Hippocampal formation (tissue), 2 donors: ENCODE measurements at places on chromosomes 5 and 9.

DNA sequence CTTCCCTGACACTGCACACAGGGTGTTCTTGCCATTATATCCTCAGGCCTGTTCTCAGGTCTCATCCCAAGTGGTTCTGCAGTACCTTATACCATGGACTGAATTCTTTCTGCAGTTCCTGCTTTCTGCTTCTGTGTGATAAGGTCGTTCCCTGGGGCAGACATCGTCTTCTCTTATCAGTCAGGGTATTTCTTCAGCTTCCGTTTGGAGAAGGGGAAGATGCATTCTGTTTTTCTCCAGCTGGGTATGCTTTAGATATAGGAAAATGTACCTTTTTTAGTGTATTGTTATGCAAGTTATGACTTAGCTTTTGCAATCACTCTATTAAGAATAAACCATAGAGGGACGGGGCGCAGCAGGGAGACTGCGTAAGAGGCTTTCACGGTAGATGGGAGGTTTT, 31.1 kb downstream of the RALGPS1 start:
- no peak for DNase-seq

GRCh38 chr5:96235008-96235910, 197.8 kb downstream of the PCSK1 start:
- no peak for DNase-seq

DNA sequence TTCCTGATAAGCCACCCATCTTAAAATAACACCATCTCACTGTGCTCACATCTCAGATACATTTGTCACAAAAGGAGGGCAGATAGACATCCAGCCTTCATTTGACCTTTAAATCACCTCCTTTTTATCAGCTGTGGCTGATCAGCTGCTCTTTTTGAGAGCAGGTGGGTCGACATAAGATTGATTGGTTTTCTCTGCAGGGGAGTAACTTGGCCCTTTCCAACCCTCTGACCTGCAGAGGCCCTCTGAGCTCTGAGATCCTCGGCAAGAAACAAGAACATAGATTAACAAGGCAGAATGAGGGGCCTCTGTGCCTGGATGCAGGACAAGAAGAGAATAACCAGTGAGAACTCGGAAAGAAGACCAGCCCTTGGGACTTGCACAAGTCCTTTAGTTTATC, 33.5 kb upstream of the GLRA1 start:
- no peak for DNase-seq

GRCh38 chr5:140986117-140986521, 19.8 kb downstream of the PCDHAC2 start:
- DNase-seq: no peak

GRCh38 chr5:19605846-19606407, 382.1 kb downstream of the CDH18 start:
- DNase-seq: no peak

DNA sequence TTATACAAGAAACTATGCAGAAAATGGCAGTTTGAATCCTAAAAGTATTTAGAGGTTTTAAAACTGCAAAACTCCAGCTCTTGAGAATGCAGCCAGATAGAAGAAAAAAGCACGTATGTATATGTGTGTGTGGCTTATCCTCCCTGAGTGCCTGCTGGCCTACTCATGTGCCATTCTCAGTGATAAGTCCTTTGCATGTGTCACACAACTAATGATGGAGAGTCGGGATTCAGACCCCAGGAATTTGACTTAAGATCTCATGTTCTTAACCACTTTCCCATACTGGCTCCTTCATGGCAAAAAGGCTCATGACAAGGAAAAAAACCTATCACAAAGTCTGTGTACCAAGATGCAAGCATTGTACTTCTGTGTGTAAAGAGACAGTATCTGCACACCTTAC, 26.6 kb downstream of the SMARCA2 start:
- DNase-seq: no peak

GRCh38 chr5:113807427-113807991, 294.0 kb downstream of the YTHDC2 start:
- DNase-seq: peak; percentile 50

GRCh38 chr5:78989080-78989479, 4.0 kb upstream of the ARSB start:
- no peak for DNase-seq

DNA sequence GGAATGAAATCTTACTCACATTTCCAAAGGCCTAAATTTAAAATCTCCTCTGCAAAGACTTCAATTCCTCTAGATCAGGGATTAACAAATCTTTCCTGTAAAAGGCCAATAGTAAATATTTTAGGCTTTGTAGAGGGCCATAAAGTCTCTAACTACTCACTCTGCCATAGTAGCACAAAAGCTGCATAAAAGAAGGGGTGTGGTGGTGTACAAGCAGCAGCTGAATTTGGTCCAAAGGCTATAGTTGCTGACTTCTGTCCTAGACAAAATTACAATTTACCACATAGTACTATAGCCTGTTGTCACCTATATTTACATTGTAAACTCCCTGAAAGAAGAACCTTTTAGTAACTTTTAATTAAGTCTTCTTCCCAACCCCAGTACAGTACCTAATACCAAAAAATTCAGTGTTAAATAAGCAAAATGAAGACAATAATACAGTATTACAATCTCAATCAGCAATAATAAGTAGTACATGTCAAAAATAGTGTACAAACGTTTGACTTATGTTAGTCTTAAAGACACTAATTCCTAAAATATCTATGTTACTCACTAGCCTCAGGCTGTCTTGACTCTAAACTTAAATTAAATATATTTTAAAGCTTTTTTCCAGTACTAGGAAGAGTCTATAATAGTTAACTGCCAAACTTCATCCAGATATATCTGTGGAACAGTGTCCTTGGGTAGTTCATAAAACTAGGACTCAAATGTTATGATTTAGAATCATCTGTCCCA, 6.9 kb downstream of the CETN3 start:
- DNase-seq: no peak

GRCh38 chr9:78441822-78442431, 145.0 kb downstream of the PSAT1 start:
- no peak for DNase-seq

- DNase-seq: no peak
Measured at GRCh38 chr9:131125038-131125287, 423 bp upstream of the NUP214 start.

- DNase-seq: peak; percentile 5
Measured at GRCh38 chr9:69546265-69546664, 125.9 kb downstream of the APBA1 start.

DNA sequence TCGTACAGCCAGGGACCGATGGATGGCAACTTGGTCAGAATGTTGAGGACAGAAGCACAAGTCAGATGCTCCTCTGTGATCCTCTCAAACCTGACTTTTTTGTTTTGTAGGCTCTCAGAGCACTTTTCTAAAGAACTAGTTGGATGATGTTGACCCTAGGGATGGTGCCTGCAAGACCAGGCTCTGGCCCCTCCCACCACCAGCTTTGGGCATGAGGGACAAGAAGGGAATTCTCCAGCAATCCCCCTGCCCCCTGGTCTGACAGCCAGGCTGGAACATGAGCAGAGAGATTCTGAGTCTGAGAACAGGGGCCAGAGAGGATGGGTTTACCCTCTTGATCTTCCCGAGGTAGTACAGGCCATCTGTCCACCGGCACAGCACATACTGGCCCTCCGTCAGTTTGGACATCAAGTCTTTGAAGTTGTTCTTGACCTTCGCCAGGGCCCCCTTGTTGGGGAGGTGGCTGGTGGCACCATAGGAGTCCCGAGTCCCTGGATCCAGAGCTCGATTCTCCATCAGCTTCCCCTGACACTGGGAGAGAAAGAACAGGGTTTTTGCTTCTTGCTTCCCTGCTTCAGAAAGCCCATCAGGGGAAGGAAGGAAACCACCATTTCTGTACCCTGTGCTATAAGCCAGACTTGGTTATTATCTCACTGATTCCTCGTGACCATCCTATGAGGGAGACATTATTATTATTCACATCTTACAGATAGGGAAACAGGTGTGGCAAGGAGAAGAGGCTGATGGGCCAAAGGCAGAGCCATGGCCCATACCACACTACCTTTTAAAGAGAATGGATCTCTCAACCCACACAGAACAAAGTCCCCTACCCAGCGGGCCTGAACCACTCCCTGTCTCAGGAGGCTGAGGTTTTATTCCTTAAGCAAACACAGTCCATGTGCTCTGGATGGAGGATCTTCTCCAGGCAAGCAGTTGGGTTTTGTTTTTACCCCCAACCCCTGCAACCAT, 2.5 kb downstream of the PHF19 start:
- no peak for DNase-seq

- DNase-seq: no peak
Measured at GRCh38 chr5:133426264-133426663, 186.1 kb downstream of the FSTL4 start.

- DNase-seq: no peak
Measured at GRCh38 chr5:147754372-147755122, 28.0 kb downstream of the JAKMIP2 start.

- DNase-seq: no peak
Measured at GRCh38 chr5:176813587-176814312, 3.4 kb downstream of the UNC5A start.

- DNase-seq: peak; percentile 47
Measured at GRCh38 chr5:37840053-37841034, 503 bp upstream of the GDNF start.
